Umbilical cord (tissue), 2 donors: ENCODE measurements at places on chromosomes 5 and 9.

DNA sequence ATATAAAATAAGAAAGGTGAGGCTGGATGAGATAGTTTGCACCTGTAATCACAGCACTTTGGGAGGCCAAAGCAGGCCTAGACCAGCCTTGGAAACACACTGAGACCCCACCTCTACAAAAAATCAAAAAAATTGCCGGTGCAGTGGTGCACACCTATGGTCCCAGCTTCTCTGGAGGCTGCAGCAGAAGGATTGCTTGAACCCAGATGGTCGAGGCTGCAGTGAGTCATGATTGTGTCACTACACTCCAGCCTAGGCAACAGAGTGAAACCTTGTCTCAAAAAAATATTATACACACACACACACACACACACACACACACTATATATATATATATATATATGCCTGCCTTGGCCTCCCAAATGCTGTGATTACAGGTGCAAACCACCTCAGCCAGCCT, 1.3 kb downstream of the SLC35D2 start:
- no peak for DNase-seq

DNA sequence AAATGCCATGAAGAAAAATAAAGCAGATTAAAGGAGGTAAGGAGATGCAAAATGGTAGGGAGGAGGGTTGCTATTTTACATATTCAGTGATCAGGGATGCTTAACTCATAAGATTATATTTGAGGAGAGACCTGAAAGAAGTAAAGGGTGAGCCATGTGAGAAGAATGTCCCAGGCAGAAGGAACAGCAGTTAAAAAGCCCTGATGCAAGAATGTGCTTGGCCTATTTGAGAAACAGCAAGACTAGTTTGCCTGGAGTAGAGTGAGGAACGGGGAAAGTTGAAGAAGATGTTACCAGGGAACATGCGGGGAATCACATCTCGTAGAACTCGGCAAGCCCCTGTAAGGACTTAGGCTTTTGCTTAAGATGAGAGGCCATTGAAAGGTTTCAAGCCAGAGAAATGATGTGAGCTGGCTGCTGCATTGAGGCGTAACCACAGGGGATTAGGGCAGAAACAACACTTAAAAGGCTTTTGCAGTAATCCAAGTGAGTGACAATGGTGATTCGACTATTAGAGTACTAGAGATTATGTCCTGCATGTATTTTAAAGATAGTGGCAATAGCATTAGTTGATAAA, 198.7 kb downstream of the VPS13A start:
- DNase-seq = no peak

GRCh38 chr9:136247947-136248637, 2.5 kb upstream of the QSOX2 start:
- no peak for DNase-seq

DNA sequence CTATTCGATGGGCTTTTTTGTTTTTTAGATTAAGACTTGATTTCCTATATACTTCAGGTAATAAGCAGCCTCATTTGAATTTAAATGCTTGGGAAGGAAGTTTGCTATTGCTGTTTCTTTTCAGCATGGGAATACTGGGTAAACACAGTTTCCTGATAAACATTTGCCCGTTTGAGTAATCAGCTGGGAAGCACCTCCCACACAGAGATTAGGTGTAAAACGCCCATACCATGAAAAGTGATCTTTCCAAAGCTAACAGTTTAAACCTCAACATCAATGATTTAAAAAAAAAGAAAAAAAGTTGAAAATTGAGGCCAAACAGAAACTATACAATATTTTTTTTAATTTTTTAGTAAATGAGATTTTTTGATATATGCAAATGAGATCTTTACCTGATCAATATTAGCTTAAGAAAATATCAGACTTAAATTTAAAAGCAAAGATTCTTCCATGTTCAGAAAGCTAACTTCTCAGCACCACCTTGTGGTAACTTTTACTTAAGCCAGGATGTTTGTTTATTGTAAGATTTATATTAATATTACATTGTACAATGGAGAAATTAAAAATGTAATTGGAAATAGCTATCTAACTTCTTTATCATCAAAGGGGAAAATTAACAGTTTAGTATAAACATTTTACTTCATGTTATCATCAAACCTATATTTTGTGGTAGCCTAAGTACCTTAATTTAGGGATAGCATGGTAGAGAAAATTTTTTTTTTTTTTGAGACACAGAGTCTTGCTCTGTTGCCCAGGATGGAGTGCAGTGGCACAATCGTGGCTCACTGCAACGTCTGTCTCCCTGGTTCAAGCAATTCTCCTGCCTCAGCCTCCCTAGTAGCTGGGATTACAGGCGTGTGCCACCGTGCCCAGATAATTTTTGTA, 39.8 kb downstream of the F2RL2 start:
- DNase-seq = peak; percentile 45

- peak; percentile 81 for DNase-seq
Observed at GRCh38 chr9:77707383-77708063, 59.4 kb upstream of the GNA14 start.

DNA sequence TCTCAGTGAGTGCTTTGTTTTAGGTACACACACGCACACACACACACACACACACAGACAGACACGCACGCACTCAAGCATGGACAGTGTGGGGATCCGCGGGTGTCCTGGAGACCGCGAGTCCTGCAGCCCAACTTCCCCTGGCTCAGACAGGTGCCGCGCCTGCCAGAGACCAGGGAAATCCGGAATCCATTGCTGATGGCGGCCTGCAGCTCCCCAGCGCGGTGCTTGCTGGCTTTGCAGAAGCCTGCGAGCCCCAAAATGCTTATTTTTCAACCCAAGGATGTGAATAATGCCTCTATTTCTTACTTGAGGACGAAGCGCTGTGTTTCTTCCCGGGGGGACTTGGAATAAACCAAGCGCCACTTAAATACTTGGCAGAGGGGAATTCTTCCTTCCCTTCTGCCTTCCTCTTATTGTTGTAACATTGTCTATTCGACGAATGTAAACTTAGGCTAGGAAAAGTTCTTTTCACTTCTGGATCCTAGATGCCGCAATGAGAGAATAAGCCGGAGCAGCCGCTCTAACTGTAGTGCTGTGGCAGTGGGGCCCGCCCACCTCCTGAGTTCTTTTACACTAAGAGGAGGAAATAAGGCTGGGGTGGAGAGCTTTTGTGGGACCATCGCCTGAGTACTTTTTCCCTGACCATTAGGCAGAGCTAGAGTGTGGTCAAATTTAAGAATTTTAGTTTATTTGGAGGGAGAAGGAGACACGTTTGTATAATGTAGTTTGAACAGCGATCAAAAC, 802 bp downstream of the ITGA2 start:
- peak; percentile 34 for DNase-seq

DNA sequence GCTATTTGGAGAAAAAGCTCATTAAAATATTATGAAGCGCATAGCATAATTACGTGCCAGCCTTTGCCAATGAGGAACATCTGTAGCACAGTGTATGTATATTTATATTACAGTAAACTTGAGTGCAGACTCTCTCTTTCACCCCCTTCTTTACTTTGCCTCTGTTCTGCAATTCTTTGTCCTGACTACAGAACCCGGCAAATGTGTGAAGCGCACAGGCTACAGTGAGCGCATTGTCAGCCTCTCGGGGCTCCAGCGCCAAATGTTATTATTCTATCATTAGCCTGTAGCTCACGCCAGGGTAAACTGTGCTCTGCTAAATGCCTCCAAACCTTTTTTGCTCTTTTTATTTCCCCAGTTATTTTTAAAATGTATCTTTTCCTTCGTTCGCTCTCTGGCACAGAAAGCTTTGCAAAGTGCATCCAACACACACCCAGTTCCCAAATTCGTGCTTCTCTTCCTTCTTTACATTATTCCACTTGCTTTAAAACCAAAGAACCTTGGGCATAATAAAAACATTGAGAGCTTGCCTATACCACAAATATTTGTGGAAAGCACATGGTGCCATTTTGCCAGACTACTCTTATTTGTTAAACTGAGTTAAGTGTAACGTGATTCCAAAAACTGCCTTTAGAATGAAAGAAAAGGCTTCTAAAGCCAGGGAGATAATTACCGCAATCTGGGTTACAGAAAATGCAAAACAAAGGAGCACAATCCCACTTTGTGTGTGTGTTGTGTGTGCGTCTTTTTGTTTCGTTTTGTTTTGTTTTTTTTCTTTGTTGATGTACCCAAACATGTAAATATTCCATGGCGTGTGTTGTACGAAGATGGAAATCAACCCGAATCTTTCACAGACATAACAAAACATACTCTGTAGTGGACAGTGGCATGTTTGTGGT, 164.1 kb upstream of the MPDZ start:
- DNase-seq = no peak

GRCh38 chr9:128470560-128470959, 14.8 kb downstream of the ODF2 start:
- no peak for DNase-seq

- no peak for DNase-seq
Observed at GRCh38 chr9:127078988-127079387, 43.4 kb downstream of the ANGPTL2 start.

GRCh38 chr5:28543473-28544098, 1505.2 kb upstream of the CDH9 start:
- DNase-seq = no peak

DNA sequence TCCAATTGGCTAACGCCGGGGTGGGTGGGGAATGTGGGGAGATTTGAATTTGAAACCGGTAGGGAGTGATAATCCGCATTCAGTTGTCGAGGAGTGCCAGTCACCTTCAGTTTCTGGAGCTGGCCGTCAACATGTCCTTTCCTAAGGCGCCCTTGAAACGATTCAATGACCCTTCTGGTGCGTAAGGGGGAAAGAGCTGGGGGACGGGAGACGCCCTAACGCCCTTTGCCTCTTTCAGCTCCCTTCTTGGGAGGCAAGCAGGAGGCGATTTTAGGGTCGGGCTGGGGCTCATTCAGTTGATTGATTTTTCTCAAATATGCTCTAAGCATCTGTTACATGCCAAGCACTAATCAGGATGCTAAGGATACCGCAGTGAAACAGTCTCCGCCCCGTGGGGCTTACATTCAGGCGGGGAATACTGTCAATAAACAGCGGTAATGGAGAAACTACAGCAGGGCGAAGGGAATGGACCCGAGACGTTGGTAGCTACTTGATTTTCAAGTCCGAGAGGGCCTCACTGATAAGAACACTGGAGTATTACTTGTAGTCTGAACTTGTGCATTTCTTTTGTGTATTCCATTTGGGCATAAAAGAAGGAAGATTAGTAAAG, at the start of gene HMMR:
Gene HMMR (plus strand): TSS at position 71 of the 610 bp plus-strand sequence. CDS start 61 bp downstream, at position 132.
- DNase-seq = peak; percentile 60

DNA sequence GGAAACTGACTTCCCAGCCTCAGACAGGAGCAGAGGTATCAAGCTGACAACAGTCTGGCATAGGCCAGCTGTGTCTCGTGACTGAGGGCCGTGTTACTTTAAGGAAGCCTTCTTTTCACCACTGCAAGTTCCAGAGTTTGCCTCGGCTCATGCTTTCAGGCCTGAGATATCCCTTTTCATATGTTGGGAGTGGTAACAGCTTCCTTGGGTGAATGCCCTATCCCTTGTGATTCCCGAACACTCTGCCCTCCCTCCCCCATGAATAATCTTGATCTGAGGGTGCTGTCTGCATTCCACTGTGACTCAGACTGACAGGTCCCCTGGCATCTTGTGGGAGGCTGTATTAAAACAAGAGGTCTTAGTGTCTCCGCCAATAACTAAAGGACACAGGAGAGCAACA, 49.7 kb upstream of the ARL15 start:
- peak; percentile 28 for DNase-seq

- peak; percentile 46 for DNase-seq
Observed at GRCh38 chr5:113124265-113124664, 147.7 kb downstream of the DCP2 start.

DNA sequence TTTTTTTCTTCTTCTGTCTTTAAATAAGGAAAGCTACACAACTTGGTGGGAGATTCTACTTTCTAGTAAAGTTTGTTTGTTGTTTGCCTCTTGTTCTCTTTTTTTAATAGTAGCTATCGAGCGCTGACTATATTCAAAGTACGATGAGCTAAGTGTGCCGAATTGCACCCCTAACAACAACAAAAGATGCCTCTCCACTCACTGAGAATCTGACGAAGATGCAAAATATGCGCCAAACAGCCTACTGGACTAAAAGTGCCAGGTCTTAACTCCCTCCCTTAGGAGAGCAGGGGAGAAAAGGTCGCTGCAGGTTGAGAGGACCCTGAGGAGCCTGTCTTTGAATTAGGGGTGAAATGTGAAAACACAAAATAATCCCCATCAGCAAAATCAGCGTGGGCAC, 713.8 kb upstream of the WWC1 start:
- DNase-seq = no peak

DNA sequence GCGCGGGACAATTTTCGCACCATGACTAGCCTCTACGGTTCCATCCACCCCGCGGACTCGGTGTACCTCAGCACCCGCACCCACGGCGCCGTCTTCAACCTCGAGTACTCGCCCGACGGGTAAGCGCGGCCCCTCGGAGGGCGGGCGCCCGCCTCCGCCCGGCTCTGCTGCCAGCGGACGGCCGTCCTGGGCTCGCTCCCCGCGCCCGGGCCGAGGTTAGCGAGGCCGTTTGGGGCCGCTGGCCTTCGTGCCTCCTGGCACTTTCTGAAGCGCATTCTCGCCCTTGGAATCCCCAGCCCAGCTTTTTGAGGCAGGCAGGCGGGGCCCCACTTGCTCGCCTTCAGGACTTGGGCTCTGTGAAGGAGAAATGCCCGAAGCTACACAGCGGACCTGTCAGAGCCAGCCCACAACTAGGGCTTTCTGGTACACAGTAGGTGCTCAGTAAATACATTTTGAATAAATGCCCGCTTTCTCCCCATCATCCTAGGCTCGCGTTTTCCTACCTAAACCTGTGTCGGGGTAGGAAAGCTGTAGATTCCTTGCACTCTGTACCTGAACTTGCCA, 772 bp downstream of the DCAF10 start:
- no peak for DNase-seq

GRCh38 chr9:127165116-127165515, 42.7 kb upstream of the ANGPTL2 start:
- DNase-seq = peak; percentile 72

GRCh38 chr5:92637247-92637646, 943.8 kb downstream of the NR2F1-AS1 start:
- DNase-seq = no peak

DNA sequence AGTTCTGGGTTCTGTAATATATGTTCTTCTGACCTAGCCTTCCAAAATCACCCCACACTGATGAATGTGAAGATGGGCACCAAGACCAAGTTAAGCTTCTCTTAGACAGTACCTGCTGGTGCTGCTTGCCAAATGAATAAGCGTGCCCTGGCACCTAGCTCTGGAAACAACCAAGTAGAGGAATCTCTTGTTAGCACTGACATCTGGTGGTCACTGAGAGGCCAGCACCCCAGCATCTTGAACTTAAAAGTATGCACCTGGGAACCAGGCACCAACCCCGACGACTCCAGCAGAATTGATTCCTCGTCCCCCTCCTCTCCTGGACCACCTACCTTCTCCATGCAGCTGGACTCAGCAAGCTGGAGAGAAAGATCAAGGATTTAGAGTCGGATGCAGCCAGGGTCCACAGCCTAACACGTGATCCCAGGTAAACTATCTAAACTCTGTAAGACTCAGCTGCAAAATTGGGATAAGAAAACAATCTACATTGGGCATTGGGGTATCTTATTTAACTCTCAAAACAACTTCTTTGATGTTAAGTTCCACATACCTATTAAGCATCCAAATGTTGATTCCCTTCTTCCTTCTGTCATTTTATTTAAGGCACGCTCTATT, 89.8 kb downstream of the SLC1A3 start:
- DNase-seq = peak; percentile 64

GRCh38 chr5:41852293-41852692, 17.9 kb downstream of the OXCT1 start:
- no peak for DNase-seq
